Activated CD8-positive, alpha-beta memory T cell treated with anti-CD3 and anti-CD28 coated beads for 48 hours (primary cell): ENCODE measurements at places on chromosomes 13 and 19.

DNA sequence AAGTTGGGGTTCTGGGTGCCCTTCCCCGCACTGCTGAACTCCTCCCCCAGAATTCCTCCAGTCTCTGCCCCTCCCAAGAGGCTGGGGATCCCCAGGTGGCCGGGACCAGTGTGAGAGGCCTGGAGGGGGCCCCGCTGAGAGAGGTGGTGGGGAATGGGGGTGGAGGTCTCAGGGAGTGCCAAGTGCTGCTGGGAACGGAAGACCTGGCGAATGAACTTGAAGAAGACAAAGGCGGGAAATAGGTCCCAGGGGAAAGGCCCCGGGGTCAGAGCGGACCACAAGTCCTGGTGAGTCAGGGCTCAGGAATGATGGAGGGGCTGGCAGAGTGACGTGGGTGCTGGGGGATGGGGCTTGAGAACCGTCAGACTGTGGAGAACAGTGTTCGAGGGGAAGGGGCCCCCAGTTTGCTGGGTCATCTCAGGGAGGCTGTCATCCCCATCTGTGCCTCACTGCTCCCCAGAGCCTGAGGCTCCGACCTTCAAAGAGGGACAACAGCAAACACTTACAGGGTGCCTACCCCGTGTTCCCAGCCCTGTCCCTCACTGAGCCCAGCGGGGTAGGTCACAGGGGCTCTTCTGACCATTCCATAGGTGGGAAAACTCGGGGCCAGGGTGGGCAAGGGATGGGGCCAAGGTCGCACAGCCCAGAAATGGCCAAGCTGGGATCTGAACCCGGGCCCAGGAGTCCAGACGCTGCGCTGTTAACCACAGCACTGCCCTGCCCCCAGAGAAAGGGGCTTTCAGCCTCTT, 16.0 kb upstream of the SEMA6B start:
- DNase-seq = no peak

GRCh38 chr19:33193865-33194362, at the start of gene LRP3:
Gene LRP3, plus strand, starts transcription at chr19:33194330. Its CDS starts 456 bp downstream, at chr19:33194786.
- no peak for DNase-seq

DNA sequence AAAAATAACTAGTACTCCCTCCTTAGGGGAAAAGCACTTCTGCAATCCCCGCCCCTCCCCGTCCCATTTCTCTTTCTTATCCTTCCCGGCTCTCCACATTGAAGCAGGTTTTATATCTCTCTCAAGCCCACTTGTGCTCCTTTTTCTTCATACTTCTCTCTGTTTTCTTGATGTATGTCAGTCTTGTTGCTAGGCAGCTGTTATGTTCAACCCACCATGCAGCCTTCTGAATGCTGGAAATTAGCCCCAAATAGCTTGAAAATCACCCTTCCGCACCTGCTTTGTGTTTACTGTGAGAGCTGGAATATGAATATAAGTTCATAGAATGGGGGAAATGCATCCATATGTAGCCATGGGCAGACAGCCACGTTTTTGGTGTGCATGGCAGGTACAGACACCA, 461.4 kb downstream of the MYO16 start:
- no peak for DNase-seq

DNA sequence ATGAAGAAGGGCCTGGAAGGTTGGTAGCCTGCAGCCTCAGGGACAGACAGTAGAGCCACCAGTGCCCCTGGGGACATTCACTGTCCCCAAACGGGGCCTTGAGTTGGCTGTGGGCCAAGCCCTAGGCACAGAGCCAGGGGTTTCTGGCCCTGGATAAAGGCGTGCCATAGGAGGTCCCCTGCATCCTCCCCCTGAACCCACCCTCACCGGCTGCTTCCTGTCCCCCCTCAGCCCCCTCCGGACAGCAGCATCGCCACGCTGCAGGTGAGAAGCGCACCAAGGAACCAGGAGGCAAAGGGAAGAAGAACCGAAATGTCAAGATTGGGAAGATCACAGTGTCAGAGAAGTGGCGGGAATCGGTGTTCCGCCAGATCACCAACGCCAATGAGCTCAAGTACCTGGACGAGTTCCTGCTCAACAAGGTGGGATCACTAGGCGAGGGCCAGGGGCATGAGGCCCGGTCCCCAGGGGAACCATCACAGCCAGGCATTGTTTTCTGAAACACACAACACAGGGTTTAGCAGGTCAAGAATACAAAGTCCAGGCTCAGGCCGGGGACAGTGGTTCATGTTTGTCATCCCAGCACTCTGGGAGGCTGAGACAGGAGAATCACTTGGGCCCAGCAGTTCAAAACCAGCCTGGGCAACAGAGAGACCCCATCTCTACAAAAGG, 14.6 kb upstream of the USE1 start:
- no peak for DNase-seq

- no peak for DNase-seq
Measured at GRCh38 chr19:4531562-4532165, 3.4 kb downstream of the PLIN5 start.

DNA sequence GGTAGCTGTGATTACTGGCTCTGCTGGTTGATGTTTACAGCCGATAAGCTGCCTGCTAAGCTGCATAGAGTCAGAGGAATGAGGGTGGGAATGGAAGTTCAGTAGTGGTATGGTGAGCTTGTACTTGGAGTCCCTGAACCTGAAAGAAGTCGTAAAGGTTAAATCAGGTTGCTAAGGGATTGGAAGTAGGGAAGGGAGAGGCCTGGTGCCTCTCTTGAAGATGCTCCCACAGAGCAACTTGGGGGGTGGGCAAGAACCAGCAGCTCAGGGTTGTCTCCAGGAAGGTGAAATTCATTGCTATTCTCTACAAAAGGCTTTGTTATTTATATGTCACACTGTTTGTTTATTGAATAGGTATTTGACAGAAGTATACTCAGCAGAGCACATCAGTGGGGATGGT, 73.8 kb upstream of the OLFM4 start:
- DNase-seq = no peak

GRCh38 chr19:29890392-29890791, 51.6 kb upstream of the URI1 start:
- no peak for DNase-seq

DNA sequence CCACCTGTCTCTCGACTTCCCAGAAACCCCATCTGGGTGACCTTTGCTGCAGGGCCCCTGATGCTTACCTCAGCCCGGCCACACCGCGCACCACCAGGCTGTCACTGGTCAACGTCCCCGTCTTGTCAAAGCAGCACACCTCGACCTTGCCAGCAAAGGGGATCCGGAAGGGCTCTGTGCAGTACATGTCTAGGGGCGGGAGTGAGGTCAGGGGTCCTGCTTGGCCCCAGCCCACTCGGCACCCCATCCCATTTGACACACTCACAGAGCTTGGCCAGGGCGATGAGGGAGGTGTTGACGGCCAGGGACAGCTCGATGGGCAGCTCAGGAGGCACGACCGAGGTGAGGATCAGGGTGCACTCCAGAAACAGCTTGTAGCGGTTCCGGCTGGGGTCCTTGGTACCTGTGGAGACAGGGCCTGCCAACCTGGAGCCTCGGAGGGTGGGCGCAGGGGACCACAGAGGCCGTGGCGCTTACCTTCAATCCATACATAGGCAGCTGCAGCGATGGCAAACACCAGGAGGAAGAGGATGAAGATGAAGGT, 8.4 kb downstream of the ATP13A1 start:
- no peak for DNase-seq

GRCh38 chr19:4305257-4305612, 837 bp downstream of the FSD1 start:
- DNase-seq = no peak

DNA sequence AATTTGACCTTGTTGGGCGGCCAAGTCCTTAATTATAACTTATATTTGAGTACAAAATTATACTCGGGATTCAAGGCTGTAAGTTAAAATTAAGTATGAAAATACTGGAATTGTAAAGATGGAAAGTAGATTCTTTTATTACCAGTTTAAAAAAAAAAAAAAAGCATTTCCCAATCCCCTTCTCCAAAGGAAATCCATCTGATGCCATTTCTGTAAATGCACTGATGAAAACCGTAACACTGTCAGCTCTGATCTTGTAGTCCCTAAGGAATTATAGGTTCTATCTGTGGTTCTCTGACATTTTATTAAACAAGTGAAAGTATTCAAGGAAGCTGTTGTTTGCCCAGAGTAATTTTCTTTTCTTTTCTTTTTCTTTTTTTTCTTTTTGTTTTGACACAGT, 41.6 kb upstream of the HNRNPA1L2 start:
- no peak for DNase-seq

DNA sequence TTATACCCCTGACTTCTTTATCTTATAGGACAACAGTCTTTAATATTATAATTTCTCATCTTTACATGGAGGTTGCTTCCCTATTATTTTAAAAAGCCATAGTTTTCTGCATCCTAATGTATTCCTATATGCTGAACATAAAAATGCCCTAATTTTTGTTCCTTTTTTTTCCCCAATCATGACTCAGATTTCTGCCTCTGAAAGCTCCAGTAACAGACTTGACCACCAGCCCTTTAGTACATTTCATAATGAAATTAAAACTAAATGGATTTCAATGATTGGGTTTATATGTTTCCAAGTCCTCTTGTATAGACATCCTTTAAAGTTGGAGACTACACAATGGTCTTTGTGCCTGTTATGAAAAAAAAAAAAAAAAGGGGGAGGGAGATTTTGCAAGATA, 712.5 kb downstream of the DIAPH3 start:
- no peak for DNase-seq

- no peak for DNase-seq
Measured at GRCh38 chr13:113863524-113864272, at the start of gene GAS6. Gene GAS6, minus strand, starts transcription at chr13:113864076. Its CDS starts 156 bp downstream, at chr13:113863920.

GRCh38 chr13:23990455-23990854, 93.2 kb upstream of the C1QTNF9B start:
- DNase-seq = no peak

- DNase-seq = no peak
Measured at GRCh38 chr19:49423071-49423984, at the start of gene PTH2. Gene PTH2, minus strand, starts transcription at chr19:49423441. Its CDS starts 102 bp downstream, at chr19:49423339.

GRCh38 chr19:11196406-11197287, 698 bp downstream of the KANK2 start:
- no peak for DNase-seq

DNA sequence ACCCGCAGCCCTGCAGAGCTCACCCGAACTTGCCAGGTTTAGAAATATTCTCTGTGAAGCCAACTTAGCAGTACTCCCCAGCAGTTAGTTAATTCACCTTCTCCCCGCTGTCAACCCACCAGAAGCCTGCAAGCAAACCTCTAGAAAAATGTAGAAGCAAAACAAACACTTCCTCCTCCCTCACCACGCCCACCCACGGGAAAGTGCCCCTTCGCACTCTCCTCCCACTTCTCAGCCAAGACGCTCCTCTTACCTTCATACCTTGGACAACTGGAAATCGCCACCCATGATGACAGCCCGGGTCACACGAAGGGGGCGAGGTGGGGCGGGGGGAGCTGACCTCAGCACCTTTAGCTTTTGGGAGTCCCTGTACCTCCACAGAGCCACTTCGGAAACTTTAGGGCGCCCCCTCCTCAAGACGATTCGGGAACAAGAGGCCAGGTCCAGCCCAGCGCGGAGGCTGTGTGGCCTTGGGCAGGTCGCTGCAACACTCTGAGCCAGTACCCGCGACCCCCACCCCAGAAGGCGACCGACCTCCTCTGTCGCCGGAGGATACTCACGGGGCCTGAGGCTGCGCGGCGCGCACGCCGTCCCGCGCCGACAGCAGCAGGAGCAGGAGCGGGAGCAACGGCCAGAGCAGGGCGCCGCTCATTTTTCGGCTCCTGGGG, 485 bp downstream of the CPAMD8 start:
- DNase-seq = no peak

DNA sequence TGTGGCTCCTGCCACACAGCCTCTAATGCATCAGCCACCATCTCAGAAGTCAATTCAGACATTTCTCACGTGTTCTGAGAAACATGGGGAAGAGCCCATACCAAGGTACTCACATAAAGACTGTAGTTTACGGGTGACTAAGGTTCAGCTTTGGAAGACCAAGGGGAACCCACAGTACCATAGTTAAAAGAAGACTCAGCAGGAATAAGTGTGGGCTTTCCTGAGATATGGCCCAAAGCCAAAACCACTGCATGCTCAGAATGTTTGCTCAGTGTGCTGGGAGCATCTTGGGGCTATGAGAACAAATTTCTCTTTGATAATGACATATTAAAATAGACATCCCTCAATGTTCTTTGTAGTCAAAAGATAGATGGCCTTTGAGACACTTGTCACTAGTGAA, 283.8 kb downstream of the DCT start:
- no peak for DNase-seq

DNA sequence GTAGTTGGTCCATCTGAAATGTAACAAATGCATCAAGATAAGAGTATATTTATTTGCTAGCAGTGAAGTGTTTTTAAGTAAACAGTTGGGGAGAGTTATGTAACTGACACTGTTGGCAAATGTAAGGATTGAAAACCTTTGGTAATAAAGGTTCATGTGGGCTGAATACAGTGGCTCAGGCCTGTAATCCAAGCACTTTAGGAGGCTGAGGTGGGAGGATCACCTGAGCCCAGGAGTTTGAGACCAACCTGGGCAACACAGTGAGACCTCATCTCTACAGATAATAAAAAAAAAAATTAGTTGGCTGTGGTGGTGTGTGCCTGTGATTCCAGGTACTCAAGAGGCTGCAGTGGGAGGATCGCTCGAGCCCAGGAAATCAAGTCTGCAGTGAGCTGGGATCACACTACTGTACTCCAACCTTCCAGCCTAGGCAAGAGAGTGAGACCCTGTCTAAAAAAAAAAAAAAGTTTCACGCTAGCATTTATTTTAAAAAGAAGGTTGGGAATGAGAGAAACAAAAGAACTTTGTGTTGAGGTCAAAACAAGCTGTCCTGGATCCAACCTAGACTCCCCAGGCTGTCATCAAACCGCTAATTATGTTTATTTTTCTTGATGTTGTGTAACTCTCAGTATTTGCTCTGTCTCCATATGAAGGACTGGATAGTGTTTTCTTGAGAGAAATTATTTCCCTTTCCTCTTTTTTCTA, 20.7 kb downstream of the SETDB2 start:
- DNase-seq = no peak

- DNase-seq = no peak
Measured at GRCh38 chr13:35157143-35157755, 215.2 kb downstream of the NBEA start.

- DNase-seq = no peak
Measured at GRCh38 chr13:107799001-107799400, 416.3 kb downstream of the LIG4 start.

DNA sequence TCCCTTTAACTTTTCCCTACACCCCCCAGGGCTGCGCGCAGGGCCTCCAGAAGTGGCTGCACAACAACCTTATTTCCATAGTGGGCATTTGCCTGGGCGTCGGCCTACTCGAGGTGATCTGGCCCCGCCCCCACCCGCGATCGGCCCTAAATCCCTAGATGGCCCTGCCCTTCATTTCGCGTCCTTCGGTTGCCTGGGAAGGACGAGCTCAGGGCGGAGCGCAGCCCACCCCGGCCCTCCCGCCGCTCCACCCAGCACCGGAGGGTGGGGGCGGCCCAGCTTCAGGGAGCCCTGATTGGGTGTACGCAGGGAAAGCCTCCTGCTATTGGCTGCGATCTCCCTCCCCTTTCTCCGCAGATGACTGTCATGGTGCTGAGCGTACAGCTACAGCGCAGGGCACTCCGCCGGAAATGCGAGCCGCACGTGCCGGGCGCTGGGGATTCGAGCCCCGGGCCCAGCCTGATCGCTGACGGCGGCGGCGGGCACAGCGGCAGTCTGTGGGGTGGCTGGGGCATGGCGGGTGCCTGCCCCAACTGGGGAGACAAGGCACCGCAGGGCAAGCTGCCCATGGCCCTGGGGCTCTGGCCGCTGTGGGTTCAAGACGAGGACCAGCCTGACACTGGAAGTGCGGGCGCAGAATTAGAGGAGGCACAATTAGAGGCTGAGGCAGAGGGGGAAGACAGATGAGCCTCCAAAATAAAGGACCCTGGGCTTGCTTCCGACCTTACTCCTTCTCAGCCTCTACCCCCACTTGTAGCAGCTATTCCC, 4.3 kb downstream of the CD37 start:
- no peak for DNase-seq
